ENCODE measurements at places on chromosomes 1 and 21. TPM values are rescaled to one million over a fixed set of nuclear protein-coding genes. Genes with fewer than 3 reads are reported as not detected.

Gene DSCAM
- not detected for total RNA-seq

Gene TRIM63
- 104 TPM for total RNA-seq

Gene HSD3B2
- total RNA-seq, result not detected

Gene LIPI
- total RNA-seq, result not detected

Gene TPM3
- 693 TPM for total RNA-seq

Gene TMPRSS3
- not detected for total RNA-seq

Gene ZBTB7B
- 22.5 TPM for total RNA-seq

Gene GSTM5
- total RNA-seq, result 0.33 TPM

Gene LCE3E
- not detected for total RNA-seq

Gene VTCN1
- under 0.01 TPM for total RNA-seq

Gene NES
- total RNA-seq, result 14.8 TPM

All from melanocyte of skin (primary cell).